Fibroblast of skin of scalp (primary cell): ENCODE measurements at places on chromosomes 7 and 10.
A peak's percentile ranks its signal among the peaks of the same experiment; 100 is the strongest.

GRCh38 chr10:124611738-124612137 lies 132.4 kb downstream of the FAM53B start:
- DNase-seq: no peak

DNA sequence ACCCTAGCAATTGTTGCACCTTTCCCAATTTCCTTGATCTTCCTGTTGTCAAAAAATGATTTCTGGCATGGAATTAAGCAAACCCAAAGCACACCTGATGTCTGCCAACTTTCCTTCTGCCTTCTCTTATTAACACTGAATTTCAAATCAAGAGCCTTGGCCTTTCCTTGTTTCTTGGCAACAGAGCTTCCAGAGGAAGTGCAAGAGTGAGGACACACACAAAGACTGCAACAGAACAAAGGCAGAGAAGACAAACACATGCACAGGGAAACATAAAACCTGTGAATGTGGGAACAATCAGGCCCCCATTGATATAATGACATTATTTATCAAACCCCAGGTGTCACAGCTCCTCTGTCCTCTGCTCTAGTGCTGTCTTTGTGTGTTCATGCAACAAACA lies 73.0 kb upstream of the IL6 start:
- DNase-seq: no peak

DNA sequence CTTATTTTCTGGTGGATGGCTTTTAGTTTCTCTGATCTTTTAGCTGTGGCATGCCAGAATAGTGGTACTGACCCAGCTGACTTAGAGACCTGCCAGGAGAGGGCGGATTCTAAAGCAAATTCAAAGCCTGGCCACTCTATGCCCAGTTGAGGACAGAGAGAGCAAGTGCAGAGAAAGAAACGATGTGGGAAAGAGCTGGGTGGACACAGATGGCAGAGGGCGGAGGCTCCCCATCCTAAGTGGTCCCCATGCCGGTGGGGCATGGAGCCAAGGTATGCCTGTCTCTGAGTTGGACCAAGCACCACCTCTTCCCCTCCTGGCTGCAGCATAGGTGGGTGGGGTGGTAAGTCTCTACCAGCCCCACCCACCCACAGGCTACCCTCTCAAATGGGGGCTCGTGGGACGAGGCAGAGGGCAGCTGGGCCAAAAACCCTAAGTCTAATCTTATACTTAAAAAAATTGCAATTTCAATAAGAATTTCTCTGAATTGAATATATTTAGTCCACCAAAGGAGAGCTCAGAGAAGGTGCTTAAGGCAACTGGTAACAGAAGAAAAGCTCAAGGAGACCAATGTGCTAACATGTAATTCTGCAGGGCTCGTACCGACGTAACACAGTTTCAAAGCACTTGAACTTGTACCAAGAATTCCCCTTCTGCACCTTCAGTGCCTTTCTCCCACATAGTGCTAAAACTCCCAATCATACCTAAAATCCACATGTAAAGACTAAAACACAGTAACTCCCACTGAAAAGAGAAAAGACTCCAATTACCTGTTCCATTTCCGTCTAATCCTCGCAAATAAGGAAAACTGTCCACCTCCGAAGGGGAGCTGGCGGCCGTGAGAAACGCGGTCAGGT lies 85.7 kb upstream of the NMT2 start:
- no peak for DNase-seq

DNA sequence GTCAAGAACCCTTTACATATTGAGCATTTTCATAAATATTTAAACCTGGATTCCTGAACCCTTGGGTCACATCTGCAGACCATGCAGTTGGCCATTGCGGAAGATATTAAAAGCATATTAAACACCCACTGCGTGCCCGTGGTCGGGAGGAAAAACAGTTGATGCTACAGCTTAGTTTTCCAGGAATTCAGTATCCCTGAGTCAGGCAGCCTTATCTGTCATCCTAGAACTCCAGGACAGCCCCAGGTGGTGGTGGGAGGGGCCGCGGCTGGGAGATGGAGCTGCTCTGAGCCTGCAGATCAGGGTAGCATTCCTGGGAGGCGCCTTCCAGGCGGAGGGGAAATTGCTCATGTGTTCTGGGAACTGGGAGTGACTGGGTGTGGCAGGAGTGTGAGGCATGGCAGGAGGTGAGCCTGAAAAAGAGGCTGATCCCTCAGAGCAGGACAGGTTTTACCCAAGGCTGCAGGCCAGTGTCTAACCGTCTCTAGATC lies 222.9 kb upstream of the SH2B2 start:
- DNase-seq: peak; percentile 61

GRCh38 chr10:61812052-61812721 lies 89.3 kb upstream of the ARID5B start:
- DNase-seq: no peak

DNA sequence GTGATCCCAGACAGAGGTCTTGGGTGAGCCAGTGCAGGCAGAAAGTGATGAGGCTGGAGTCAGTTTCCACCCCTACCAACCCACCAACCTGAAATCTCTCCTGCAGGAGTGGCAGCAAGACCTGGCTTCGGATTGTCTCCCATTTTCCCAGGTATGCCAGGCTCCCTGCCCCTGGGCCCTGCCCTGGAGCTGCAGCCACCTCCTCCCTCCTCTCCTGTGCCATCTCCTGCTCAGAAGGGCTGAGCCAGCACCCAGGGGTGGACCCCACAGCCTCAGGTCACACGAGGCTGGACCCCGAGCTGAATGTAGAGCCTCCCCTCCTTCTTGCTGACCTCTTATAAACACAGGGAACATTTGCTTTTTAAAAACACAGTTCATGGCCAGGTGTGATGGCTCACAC lies 17.0 kb upstream of the LIMK1 start:
- no peak for DNase-seq
